CD8-positive, alpha-beta memory T cell (primary cell): ENCODE measurements at places on chromosomes 6 and 20. TPM values are rescaled to one million over a fixed set of nuclear protein-coding genes. Genes with fewer than 3 reads are reported as not detected.

PHF20 gene
- 53.9 TPM for total RNA-seq

SLC17A3 gene
- not detected for total RNA-seq

F13A1 gene
- 0.51 TPM for total RNA-seq

COL12A1 gene
- total RNA-seq: not detected

SIRPG gene
- 11.7 TPM for total RNA-seq

CRISP3 gene
- not detected for total RNA-seq

SCRT2 gene
- not detected for total RNA-seq

TMEM200A gene
- total RNA-seq: 1.4 TPM

GJA1 gene
- total RNA-seq: not detected

LHFPL5 gene
- not detected for total RNA-seq

BPIFB1 gene
- not detected for total RNA-seq

- no peak for DNase-seq
Observed at GRCh38 chr6:167575158-167575696, 250.3 kb downstream of the TTLL2 start.

GRCh38 chr6:165987483-165988301, 180.0 kb downstream of the TBXT start:
- DNase-seq: no peak

GRCh38 chr6:108164543-108164814, 1.3 kb upstream of the NR2E1 start:
- no peak for DNase-seq

DNA sequence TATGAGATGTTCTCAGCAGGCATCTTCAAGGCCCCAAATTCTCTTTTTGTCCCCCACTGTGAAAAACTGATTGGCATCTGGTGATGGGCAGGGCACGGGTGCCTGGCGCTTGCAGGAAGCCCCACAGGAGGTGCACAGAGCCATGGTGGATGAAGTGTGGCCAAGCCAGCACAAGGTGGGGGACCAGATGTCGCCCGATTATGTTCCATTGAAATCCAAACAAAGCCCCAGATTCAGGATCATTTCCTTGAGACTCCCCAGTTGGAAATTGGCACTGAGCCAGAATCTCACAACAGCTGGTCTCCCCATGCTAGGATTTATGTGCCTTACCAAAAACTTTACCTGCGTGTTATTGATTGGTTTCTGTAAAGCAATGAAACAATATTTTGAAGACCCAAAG, 186.1 kb downstream of the ADAT2 start:
- DNase-seq: no peak

DNA sequence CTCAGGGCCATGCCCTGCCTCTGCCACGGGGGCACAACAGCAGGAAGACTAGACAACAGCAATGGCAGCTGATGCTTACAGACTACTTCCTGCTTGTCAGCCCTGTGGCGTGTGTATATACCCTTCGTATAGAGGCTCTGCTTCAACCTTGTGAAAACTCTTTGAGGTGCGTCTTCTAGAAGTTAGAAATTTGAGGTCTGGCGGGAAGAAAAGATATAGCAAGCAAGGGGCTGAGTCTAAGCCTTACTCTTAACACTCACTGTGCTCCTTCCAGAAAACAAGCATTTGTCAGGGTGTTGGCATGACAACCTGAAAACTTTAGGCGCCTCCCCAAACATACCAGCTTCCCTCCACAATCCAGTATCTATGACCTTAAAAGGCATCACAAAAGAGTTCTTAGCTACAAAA, 33.3 kb downstream of the JPH2 start:
- no peak for DNase-seq

DNA sequence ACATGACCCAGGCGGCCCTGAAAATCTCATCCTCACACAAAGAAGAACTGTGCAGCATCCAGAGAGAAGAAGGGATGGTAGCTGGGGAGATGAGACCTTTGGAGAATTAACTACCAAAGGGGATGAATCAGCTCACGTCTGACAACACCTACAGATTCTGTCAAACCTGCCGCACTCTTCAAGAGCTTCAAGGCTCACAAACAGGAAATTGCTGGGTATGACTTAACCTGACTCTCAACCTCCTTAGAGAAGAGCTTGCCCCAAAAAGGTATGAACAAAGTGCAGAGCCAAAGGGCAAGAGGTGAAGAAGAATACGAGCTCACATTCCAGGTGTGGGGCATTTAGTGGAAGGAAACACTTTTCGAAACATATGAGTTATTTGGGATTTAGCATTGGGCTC, 139.8 kb downstream of the BACH2 start:
- no peak for DNase-seq

GRCh38 chr6:108518714-108519576, 41.8 kb upstream of the FOXO3 start:
- no peak for DNase-seq

DNA sequence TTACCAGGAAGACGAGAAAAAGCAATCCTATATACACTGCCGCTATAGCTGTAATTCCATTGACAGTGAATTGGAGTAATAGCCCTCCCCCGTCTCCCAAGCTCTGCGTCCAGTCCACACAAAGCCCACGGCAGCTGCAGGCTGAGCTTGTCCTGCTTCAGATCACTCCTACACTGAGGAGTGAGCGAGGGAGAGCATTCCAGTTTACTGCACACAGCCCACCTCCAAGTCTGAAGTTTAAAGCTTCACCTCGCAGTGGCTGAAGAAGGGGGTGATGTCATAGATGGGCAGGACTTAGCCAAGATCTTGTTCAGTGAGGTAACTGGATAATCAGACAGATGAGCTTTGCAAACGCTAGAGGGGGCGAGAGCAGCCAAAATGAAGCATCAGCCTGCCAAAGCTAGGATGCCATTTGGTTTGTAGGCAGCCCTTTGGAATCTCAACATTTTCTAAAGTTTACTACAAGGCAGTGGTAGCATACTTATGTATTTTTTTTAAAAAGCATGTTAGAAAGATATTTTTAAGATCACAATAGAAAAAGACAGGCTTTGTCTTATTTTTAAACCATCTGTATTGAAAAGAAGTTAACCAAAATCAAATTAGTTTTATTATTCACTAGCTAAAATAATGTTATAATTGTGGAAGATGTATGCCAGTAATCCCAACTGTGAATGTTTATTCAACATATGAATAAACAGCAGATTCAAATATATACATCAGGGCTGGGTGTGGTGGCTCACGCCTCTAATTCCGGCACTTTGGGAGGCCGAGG, at the start of gene FLRT3:
FLRT3 (minus strand) TSS at position 213 of the 772 bp plus-strand sequence. CDS start 10,106 bp downstream, outside the sequence.
- no peak for DNase-seq

GRCh38 chr6:121652726-121653623, 217.5 kb downstream of the GJA1 start:
- DNase-seq: no peak

DNA sequence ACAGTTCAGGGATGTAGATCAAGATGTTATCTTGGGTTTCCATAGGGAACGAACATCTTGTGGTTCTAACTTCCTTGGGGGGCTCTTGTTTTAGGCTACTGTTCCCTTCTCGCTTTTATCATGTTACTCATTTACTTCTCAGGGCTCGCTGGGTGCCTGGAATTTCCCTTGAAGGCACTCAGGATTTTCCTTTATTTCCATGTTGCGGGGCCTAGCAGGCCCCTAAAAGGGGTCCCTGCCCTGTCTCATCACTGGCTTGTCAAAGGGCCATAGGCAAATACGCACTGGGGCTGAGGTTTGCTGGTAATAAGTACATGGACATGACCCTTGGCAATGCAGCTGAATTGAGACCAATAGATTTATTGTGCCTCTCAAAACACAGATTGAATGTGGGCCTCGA, 262.3 kb downstream of the CDH4 start:
- no peak for DNase-seq

DNA sequence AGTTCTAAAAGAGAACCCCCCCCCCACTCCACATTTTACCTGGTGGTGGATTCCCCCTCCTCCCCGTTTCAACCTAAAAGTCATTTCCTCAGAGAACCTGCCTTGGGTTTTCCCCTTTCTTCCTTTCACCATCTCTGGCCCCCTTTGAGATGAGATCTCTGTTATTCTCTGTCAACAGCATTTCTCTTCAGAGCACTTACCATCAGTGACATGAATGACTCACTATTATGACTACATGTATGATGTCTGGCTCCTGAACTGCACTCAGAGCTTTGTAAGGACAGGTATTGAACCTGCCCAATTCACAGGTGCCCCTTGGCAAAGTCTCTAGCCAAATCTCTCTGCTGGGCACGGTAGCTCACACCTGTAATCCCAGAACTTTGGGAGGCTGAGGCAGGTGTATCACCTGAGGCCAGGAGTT, 61.4 kb upstream of the JARID2 start:
- no peak for DNase-seq

- no peak for DNase-seq
Observed at GRCh38 chr6:25649611-25650010, 2.4 kb upstream of the SCGN start.

- no peak for DNase-seq
Observed at GRCh38 chr20:18287546-18287914, 797 bp upstream of the ZNF133 start.

GRCh38 chr6:125754566-125754965, 5.1 kb downstream of the HEY2 start:
- DNase-seq: no peak

- DNase-seq: no peak
Observed at GRCh38 chr20:48105526-48105925, 320.2 kb upstream of the SULF2 start.

GRCh38 chr6:15614277-15614676, 48.6 kb downstream of the DTNBP1 start:
- no peak for DNase-seq

DNA sequence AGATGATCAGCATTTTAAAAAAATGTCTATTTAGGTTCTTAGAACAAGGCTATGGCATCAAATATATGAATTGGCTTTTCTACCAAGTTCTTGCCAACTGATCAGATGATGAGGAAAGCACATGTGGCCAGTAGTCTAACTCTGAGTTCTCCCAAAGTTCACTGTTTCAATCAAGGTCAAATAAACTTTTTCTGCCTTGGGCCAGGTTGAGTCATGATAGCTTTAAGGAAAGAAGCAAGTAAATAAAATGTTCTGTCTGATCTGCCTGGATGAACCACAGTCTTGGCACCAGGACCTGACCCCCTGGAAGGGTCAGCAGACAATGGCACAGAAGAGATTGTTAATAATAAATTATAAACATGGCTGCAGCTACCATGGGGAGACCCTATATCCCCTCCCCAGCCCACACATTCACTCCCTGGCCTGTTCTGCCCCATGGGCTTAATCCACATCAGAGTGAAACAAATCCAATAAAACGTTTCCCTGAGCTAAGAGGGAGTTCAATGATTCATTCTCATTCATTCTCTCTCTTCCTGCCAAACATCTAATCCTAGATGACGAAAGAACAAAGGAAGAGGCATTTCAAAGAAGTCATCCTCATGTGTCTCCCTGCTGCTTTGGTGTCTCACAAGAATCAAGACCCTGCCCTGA, 661.6 kb downstream of the DHX35 start:
- no peak for DNase-seq

DNA sequence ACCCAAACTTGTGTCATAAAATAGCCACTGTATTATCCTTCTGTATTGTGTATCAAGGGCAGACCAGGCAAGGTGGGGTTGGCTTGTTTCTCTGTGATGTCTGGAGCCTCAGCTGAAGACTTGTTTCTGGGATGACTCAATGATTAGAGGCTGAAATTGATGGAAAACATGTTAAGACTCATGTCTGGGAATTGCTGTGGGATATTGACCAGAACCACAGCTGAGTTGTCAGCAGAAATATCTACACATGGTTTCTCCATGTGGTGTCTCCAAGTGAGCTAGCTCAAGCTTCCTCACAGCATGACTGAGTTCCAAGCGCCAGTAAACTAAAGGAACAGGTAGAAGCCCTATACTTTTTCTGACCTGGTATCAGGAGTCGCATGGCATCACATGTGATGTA, 128.5 kb upstream of the SYNDIG1 start:
- no peak for DNase-seq

DNA sequence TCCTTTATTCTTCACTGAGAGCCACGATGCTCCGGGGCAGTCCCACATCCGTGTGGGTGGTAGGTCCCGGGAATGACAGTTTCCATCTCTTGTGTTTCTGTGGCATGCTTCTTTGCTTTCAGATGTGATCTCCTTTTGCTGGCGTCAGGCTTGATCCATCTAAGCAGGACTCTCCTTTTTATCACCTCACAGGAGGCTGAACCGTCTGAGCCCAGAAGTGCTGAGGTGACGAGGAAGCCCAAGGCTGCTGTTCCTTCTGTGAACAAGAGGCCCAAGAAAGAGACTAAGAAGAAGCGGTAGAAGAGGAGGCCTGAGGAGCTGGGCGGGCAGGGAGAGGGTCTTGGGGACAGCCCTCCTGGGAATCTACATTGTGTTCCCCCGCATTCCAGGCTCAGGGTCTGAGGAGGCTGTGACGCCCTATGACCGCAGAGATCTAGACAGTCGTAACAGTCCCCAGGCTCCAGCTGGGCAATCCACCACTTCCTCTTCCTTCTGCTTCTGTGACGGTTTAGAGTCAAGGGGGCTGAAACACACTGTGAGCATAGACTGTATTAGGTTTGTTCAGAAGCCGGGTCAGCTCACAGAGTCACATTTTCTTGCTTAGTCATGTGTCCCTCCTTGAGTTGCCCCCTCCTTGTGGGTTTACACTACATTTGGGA, 26.8 kb downstream of the MANBAL start:
- no peak for DNase-seq

GRCh38 chr20:13337090-13337784, 116.2 kb downstream of the ISM1 start:
- DNase-seq: no peak

DNA sequence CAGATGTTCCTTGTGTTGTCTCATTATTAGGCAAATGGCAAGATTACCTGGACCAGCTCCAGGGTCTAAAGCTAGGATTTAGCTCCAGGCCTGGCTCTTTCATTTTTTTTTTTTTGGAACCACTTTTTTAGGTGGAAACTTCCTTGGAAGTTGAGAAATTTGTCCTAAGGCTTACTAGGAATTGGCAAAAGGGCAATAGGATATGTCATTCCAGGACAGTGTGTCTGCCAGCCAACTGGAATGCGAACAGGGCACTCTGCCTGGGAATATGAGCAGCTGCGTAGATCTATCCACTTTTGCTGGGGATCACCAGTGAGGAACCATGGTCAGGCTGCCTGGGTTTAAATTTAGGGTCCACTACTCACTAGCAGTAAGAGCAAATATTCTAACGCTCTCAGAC, 304.0 kb downstream of the TSHZ2 start:
- DNase-seq: no peak

DNA sequence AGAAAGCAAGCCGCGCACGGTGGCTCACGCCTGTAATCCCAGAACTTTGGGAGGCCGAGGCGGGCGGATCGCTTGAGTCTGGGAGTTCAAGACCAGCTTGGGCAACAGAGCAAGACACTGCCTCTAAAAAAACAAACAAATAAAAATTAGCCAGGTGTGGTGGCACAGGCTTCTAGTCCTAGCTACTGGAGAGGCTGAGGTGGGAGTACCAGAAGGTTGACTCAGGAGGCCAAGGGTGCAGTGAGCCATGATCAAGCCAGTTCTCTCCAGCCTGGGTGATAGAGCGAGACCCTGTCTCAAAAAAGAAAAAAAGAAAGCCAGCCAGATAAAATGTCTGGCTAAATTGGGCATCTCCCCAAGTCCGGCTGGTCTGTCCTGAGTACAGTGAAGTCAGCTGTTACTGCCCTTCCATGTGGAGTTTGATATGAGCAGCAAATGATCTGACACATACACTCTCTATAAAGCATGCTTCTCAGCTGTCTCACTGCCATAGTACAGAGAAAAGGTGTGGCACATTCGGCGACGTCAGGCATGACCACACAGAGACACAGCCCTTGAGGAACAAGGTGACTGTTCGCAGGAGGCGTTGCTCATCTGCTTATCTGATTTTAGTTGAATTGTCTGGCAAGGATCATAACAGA, 13.0 kb downstream of the CD83 start:
- no peak for DNase-seq
